ENCODE measurements at places on chromosomes 7 and 10.

- no peak for DNase-seq
Observed at GRCh38 chr10:48448796-48449195, 142.3 kb downstream of the MAPK8 start.

DNA sequence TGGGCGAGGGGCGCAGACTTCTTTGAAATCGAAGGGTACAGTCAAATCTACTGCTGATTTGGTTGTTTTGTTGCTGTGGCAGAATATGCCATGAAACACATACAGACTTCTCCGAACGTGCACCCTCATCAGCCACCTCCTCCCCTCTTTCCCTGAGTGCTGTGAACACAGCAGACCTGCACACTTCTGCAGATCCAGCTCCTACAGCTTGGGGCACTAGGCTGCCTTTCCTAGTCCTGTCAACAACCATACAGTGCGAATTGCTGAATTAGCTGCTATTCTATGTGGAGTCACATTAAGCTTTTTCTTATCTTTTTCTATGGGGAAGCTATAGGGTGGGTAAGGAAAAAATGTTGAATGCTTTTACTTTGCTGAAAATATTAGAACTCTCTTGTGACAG, 57.5 kb downstream of the COL17A1 start:
- DNase-seq: no peak

DNA sequence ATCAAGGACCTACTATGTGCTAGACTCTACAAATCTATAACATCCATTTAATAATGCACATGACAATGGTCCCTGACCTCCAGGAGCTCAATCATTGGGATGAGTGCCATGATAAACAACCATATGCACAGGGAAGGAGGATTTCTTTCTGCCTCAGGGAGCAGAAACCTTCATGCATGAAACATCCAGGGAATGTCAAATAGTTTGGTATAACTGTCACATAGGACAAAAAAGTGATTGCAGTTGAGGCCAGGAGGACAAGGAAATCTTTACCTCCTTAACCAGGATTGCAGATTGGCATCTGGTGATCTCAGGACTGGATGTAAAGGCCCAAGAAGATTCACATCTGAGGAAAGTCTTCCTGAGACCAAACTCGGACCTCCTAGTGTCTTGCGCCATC, 993.1 kb downstream of the KCNMA1 start:
- no peak for DNase-seq

- DNase-seq: no peak
Observed at GRCh38 chr10:43313901-43314300, 47.0 kb upstream of the RASGEF1A start.

Data from NCI-H1048 (cell line).